CD8-positive, alpha-beta memory T cell (primary cell): ENCODE measurements at places on chromosomes 13 and 19. TPM values are rescaled to one million over a fixed set of nuclear protein-coding genes. Genes with fewer than 3 reads are reported as not detected.

The CEACAM16 gene
- not detected for total RNA-seq

The ZNF175 gene
- 10.0 TPM for total RNA-seq

The RAB3D gene
- 4.5 TPM for total RNA-seq

The PRR22 gene
- 8.2 TPM for total RNA-seq

The EBPL gene
- total RNA-seq: 47.9 TPM

The CGB8 gene
- not detected for total RNA-seq

The CD33 gene
- total RNA-seq: 0.70 TPM

The KIR2DL4 gene
- total RNA-seq: not detected

The ATP4B gene
- not detected for total RNA-seq

- DNase-seq: no peak
- peaks cover 35% of the 10 kb centered on the region for H3K36me3 ChIP-seq
- H3K4me3 ChIP-seq: no peak overlapping the region
- H3K27ac ChIP-seq: no peak overlapping the region
Observed at GRCh38 chr19:8451885-8452284, 7.1 kb downstream of the HNRNPM start.

GRCh38 chr19:840519-841206 lies at the start of gene PRTN3:
Gene PRTN3 (plus strand): TSS chr19:840999. CDS start chr19:841009, 10 bp downstream.
- no peaks in the 10 kb centered on the region for H3K36me3 ChIP-seq
- H3K27me3 ChIP-seq: no peaks in the 10 kb centered on the region
- DNase-seq: no peak
- H3K4me3 ChIP-seq: no peak within 1 kb of the TSS
- H3K4me1 ChIP-seq: no peaks in the 10 kb centered on the region
- no peak within 1 kb of the TSS for H3K27ac ChIP-seq

- H3K36me3 ChIP-seq: no peaks in the 10 kb centered on the region
- H3K27me3 ChIP-seq: no peaks in the 10 kb centered on the region
- H3K4me3 ChIP-seq: no peak overlapping the region
- H3K27ac ChIP-seq: no peak overlapping the region
- no peak for DNase-seq
Observed at GRCh38 chr13:23637829-23638228, 67.6 kb downstream of the TNFRSF19 start.

DNA sequence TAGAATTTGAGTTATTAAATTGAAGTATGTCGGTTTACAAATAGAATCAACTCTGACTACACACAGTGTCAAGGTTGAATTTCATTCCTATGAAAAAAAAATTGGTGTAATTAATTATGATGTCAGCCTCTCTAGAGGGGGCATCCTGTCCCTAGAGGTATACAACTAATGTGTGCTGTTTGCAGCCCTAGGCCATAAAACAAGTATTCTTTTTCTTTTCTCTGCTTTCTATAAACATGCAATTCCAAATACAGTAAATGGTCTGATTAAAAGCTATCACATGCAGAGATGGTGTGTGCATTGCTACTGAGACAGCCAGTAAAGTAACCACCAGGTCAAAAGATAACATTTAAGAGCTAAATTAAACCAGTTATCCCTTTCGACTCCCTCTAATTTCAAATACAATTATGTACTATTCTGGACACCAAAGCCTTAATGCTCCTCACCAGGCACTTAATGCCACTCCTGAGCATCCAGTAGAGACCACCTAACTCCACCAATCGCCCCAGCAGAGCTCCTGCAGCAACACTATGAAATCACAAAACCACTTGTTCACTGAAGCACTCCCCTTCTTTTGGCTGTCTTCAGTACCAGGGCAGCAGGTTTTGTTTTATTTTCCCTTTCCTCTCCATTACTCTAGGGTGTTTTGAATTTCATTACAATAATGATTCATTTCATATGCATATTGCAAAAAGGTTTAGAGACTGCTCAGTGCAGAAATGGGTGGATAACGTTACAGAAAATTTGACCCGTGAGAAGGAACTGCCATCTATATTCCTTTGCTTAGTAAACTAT lies 426.9 kb downstream of the PCDH9 start:
- no peaks in the 10 kb centered on the region for H3K36me3 ChIP-seq
- H3K4me1 ChIP-seq: no peaks in the 10 kb centered on the region
- no peaks in the 10 kb centered on the region for H3K27me3 ChIP-seq
- H3K4me3 ChIP-seq: no peak overlapping the region
- no peak overlapping the region for H3K27ac ChIP-seq
- no peak for DNase-seq

DNA sequence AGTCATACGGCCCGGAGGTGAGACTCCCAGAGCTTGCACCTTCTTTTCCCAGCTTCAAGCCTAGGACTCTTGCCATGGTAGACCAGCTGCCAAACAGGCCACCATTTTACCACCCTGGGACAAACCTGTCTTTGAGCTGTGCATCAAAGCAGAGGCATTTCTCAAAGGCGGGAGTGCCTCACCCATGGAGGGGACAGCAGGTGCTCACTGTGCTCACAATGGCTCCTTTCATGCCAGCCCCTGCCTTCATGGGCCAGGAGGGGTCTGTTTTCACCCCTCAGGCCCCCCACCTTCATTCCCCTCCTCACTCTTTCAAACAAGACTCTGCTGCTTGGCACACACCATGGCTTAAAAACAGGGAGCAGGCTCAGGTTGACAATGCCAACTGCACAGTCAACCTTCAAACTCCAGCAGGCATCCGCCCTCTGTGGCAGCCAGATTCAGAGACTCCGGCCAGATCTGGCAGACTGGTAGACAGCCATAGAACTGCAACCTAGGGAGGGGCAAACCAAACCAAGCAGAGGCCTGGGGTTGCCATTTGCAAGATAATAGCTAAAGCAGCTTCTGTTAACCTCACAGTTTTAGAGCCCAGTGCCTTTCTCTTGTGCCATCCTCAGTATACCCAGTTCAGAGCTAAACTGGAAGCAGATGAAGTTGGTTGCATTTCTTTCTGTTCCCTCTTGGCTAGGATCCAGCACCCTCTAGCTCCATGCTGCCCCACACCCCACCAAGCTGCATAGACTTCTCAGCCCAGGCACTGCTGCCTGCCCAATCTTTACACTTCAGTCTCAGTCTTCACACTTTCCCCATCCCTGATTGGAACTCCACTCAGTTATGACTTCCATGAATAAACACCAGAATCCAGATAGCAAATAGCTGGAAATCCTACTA lies 93.9 kb upstream of the SPATA13 start:
- H3K4me1 ChIP-seq: no peaks in the 10 kb centered on the region
- H3K27ac ChIP-seq: no peak overlapping the region
- no peak for DNase-seq
- H3K27me3 ChIP-seq: peaks cover 3% of the 10 kb centered on the region
- no peaks in the 10 kb centered on the region for H3K36me3 ChIP-seq

DNA sequence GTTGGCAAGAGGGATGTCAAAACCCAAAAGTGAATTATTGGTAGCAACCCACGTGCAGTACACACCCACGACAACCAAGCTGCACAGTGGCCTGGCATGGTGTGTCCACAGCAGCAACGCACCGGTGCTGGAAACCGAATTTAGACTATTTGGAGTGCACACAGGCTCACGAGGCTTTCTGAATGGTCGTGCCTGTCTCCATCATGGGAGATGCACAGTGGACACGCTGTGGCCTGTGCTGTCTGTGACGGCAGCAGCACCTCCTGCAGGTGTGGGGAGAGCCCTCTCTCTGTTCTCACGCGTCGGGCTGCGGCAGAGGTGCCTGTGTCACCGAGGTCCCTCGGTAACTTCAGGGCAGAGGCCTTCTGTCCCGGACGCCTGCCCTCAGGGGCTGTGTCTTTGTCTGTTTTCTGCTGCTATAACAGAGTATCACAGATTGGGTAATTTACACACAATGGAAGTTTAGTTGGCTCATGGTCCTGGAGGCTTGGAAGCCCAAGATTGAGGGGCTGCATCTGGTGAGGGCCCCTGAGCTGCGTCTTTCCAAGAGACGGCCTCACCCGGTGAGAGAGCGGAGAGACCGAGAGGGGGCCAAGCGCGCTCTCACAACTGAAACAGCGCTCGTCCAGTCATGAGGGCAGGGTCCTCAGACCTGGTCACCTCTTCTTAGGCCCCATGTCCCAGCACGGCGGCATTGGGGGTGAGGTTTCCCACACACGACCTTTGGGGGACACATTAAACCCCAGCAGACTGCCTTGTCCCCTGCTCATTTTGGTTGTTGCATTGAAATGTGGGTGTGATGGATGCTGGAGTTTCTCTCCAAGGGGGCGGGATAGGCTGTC lies 9.1 kb upstream of the MCF2L start:
- H3K36me3 ChIP-seq: no peaks in the 10 kb centered on the region
- no peaks in the 10 kb centered on the region for H3K4me1 ChIP-seq
- H3K27me3 ChIP-seq: no peaks in the 10 kb centered on the region

- peaks cover 34% of the 10 kb centered on the region for H3K4me1 ChIP-seq
- DNase-seq: peak; percentile 14
- H3K36me3 ChIP-seq: peaks cover 8% of the 10 kb centered on the region
- H3K27ac ChIP-seq: peak overlapping the region; percentile 79
- peak overlapping the region; percentile 86 for H3K4me3 ChIP-seq
- no peaks in the 10 kb centered on the region for H3K27me3 ChIP-seq
Observed at GRCh38 chr19:6668691-6669090, 1.3 kb downstream of the TNFSF14 start.
